ENCODE measurements at places on chromosomes 2 and 18.

GRCh38 chr2:182949572-182950189, 83.2 kb upstream of the FRZB start:
- ATAC-seq: no peak
- H3K4me3 ChIP-seq: no peak overlapping the region
- no peak overlapping the region for H3K27ac ChIP-seq
- no peaks in the 10 kb centered on the region for H3K27me3 ChIP-seq

GRCh38 chr18:22233266-22233665, 63.9 kb downstream of the GATA6 start:
- no peak for ATAC-seq
- H3K4me3 ChIP-seq: no peak overlapping the region
- H3K4me1 ChIP-seq: no peaks in the 10 kb centered on the region
- H3K27ac ChIP-seq: no peak overlapping the region

GRCh38 chr2:54065411-54065810, 50.0 kb upstream of the ACYP2 start:
- no peaks in the 10 kb centered on the region for H3K4me1 ChIP-seq
- ATAC-seq: no peak
- no peaks in the 10 kb centered on the region for H3K36me3 ChIP-seq
- H3K27me3 ChIP-seq: no peaks in the 10 kb centered on the region
- no peak overlapping the region for H3K27ac ChIP-seq

DNA sequence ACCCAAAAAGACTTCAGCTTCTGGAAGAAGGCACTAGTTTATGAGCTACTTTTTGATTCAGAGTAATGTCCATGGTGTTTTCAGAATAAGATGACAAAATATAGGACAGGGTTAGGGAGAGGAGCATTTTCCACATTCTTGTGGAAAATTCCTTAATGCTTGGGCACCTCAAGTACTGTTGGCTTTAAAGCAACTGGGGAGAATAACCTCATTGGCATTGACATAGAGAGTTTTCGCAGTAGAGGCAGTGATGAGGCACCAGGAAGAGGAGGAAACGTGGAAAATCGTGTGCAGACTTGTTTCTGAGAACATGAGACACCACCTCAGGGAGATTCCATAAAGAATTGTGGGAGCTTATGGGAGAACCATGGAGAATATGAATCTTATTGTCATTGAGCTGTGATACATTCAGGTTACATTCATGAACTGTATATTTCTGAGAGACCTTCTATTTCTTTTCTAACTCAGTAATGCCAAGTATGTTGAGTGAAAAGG, 929.0 kb upstream of the NRXN1 start:
- H3K4me3 ChIP-seq: no peak overlapping the region
- no peaks in the 10 kb centered on the region for H3K27me3 ChIP-seq
- no peaks in the 10 kb centered on the region for H3K36me3 ChIP-seq
- no peak overlapping the region for H3K27ac ChIP-seq
- H3K4me1 ChIP-seq: no peaks in the 10 kb centered on the region

- no peaks in the 10 kb centered on the region for H3K36me3 ChIP-seq
- no peak overlapping the region for H3K27ac ChIP-seq
- H3K4me1 ChIP-seq: no peaks in the 10 kb centered on the region
- no peaks in the 10 kb centered on the region for H3K27me3 ChIP-seq
- no peak overlapping the region for H3K4me3 ChIP-seq
Observed at GRCh38 chr2:154532763-154533162, 165.7 kb upstream of the KCNJ3 start.

DNA sequence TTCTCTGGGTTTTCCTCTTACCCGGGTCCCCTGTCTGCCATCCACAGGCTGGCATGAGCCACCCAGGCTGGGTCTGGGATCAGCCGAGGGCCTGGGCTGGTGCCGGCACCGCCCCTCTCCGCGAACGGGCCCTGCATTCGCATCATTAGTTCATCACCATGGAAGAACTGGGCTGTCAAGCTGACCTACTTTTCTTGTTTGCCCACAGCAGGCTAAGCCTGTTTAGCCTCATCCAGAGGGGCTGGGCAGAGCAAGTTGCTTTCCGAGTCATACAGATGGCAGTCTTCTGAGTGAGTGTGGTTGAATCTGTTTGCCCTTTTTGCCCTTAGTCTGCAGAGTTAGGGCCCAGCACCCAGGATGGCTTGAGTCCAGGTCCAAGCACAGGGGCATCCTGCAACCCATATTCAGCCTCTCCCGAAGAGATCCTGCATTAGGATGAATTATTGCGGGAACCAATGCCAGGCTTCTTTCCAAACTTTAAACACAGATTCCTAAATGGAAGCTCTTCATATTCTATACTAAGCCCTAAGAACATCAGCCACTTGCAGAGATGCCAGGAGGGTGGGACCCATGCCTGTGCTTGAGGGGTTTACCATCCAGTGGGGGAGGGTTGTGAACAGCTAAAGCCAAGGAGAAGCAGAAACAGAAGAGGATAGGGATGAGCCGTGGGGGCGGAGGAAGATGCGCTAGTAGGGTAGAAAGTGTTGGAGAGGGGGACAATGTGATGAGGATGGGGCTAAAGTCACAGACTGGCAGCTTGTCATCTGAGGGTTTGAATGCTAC, 68.0 kb downstream of the NPAS2 start:
- H3K4me3 ChIP-seq: no peak overlapping the region
- H3K27me3 ChIP-seq: no peaks in the 10 kb centered on the region
- no peak overlapping the region for H3K27ac ChIP-seq

GRCh38 chr2:120760446-120761135, 24.9 kb downstream of the GLI2 start:
- H3K27ac ChIP-seq: no peak overlapping the region
- no peaks in the 10 kb centered on the region for H3K36me3 ChIP-seq
- no peaks in the 10 kb centered on the region for H3K4me1 ChIP-seq
- no peak for ATAC-seq
- peaks cover 18% of the 10 kb centered on the region for H3K27me3 ChIP-seq

- H3K36me3 ChIP-seq: no peaks in the 10 kb centered on the region
- no peak overlapping the region for H3K27ac ChIP-seq
- H3K4me1 ChIP-seq: peaks cover 6% of the 10 kb centered on the region
- ATAC-seq: peak; percentile 51
- H3K4me3 ChIP-seq: no peak overlapping the region
Observed at GRCh38 chr18:21179590-21180220, 62.3 kb upstream of the GREB1L start.

- no peak overlapping the region for H3K4me3 ChIP-seq
- no peak for ATAC-seq
- H3K36me3 ChIP-seq: no peaks in the 10 kb centered on the region
- H3K4me1 ChIP-seq: peaks cover 6% of the 10 kb centered on the region
- no peaks in the 10 kb centered on the region for H3K27me3 ChIP-seq
Observed at GRCh38 chr2:147525819-147526489, 318.9 kb upstream of the ACVR2A start.

DNA sequence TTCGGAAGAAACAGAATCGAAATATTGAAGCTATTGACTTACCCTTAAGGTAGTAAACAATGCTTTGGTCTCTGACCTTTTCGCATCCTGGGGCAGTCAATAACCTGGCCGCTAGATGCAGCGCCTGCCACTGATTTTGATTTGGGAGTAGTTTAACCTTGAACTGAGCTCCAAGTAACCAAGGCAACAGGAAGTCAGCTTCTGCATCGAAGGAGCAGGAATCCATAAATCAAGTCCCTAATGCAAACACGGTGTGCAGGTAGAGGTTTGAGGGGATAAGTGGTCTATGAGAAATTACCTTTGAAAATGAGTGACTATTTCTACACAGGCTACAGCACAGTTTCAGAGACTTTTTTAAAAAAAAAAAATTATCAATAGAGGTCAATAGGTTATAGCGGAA, 353.5 kb downstream of the SETBP1 start:
- no peaks in the 10 kb centered on the region for H3K36me3 ChIP-seq
- H3K27me3 ChIP-seq: peaks cover 13% of the 10 kb centered on the region
- no peaks in the 10 kb centered on the region for H3K4me1 ChIP-seq
- H3K27ac ChIP-seq: no peak overlapping the region
- ATAC-seq: no peak

GRCh38 chr18:35415511-35416073, 38.5 kb upstream of the ZNF396 start:
- H3K36me3 ChIP-seq: no peaks in the 10 kb centered on the region
- H3K27me3 ChIP-seq: peaks cover 10% of the 10 kb centered on the region
- H3K4me3 ChIP-seq: peak overlapping the region; percentile 27
- no peak overlapping the region for H3K27ac ChIP-seq
- H3K4me1 ChIP-seq: peaks cover 13% of the 10 kb centered on the region

- ATAC-seq: peak; percentile 50
- H3K27me3 ChIP-seq: peaks cover 2% of the 10 kb centered on the region
- peak overlapping the region; percentile 81 for H3K4me3 ChIP-seq
Observed at GRCh38 chr2:118089139-118089800, 999 bp downstream of the INSIG2 start.

DNA sequence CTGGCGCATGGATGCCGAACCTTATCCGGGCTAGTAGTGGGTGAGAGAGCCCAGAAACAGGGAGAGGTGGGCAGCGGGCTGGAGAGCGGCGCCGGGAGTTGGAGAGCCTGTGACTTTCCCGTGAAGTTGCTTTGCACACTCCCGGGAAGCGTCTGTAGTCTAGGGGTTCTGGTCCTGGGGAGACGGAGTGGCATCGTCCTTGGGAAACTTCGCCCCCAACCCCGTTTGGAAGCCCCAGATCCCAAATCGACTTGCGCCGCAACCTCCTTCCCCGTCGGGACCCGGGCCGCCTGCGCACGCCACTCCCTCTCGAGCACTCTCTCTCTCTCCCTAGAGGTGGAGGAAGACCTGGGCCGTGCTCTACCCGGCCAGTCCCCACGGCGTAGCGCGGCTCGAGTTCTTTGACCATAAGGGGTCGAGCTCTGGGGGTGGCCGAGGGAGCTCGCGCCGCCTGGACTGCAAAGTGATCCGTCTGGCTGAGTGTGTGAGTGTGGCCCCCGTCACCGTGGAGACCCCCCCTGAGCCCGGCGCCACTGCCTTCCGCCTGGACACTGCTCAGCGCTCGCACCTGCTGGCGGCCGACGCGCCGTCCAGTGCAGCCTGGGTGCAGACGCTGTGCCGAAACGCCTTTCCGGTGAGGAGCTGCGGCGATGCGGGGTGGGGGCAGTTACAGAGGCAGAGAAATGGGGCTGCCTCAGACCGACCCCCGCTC, 456 bp downstream of the DOK1 start:
- peaks cover 26% of the 10 kb centered on the region for H3K36me3 ChIP-seq
- peaks cover 6% of the 10 kb centered on the region for H3K4me1 ChIP-seq
- ATAC-seq: peak; percentile 74
- H3K27me3 ChIP-seq: peaks cover 14% of the 10 kb centered on the region

DNA sequence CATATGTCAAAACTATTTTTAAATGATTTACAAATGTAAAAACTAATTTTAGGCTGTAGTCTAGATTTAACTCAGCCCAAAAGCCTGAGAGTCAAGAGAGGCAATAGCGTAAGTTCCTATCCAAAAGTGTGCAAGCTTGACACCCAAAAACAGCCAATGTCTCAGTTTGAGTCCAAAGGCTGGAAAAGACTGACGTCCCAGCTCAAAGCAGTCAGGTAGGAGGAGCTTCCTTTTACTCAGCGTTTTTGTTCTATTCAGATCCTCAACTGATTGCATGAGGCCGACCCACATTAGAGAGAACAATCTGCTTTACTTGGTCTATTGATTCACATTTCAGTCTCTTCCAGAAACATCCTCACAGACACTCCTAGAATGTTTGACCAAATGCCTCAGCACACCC, 51.8 kb downstream of the MYL12B start:
- H3K36me3 ChIP-seq: no peaks in the 10 kb centered on the region
- H3K27me3 ChIP-seq: no peaks in the 10 kb centered on the region
- no peaks in the 10 kb centered on the region for H3K4me1 ChIP-seq
- H3K4me3 ChIP-seq: no peak overlapping the region

DNA sequence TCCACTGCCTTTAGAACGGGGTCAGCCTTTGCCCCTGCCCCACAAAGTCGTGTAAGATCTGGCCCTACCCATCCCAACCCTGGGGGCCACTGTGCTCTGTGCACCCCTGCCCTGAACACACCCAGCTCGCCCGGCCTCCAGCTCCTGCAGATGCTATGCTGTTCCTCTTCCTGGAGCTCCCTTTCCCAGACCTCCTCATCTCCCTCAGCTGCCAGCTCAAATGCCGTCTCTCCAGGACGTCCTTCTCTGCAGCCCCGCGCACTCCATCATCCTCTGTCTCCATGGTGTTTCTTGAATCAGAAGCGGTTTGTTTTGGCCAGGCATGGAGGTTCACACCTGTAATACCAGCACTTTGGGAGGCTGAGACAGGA, 94.1 kb downstream of the SH3BP4 start:
- no peaks in the 10 kb centered on the region for H3K36me3 ChIP-seq
- peaks cover 5% of the 10 kb centered on the region for H3K4me1 ChIP-seq
- no peak overlapping the region for H3K27ac ChIP-seq
- H3K27me3 ChIP-seq: peaks cover 9% of the 10 kb centered on the region
- no peak for ATAC-seq

DNA sequence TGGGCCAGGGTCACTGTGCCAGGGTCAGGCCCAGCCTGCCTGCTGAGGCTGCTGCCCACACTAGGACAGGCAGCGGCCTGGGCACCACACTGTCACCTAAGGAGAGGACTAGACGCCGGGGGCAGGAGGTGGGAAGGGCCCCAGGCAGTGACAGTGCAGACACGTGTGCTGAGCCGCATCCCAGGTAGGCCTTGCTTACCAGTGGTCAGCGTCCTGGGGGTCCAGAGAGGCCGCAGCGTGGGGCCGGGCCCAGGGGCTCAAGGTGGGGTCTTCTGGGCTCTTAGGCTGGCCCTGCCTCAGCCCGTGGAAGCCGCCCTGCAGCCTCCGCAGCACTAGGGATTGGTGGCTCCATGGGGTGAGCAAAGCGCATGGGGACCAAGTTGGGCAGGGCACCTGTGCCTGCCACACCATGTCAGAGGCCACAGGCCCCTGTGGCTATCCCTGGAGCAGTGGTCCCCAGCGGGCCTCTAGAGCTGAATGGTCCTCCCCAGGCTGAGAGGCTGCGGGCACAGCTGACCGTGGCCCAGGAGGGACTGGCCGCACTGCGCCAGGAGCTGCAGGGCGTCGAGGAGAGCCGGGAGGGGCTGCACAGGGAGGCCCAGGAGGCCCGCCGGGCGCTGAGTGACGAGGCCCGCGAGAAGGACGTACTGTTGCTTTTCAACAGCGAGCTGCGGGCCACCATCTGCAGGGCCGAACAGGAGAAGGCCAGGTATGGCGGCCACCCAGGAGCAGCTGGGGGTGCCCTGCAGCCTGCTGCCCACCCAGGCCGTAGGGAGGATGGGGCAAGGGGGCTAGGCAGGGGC, 35.2 kb upstream of the SNED1 start:
- no peaks in the 10 kb centered on the region for H3K4me1 ChIP-seq
- H3K4me3 ChIP-seq: no peak overlapping the region

- H3K4me1 ChIP-seq: peaks cover 10% of the 10 kb centered on the region
- H3K4me3 ChIP-seq: no peak overlapping the region
- peaks cover 38% of the 10 kb centered on the region for H3K27me3 ChIP-seq
- no peaks in the 10 kb centered on the region for H3K36me3 ChIP-seq
Observed at GRCh38 chr2:236505648-236506047, 64.0 kb upstream of the ACKR3 start.

DNA sequence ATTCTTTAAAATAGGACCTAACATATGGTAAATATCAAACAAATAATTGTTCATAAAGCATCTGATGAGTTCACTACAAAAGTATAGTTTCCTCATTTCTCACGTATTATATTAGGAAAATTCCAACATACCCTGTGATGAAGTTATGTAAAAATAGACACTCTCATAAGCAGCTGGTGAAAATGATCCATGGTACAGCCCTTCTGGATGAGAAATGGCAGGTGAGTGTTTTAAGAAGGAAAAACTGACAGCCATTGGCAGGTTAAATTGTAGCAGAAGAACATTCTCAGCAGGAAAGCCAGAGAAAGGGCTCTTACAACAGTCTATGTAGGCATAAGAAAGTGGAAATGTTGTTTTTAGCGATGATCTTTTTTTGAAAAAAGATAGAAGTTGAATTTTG, 706.5 kb upstream of the FSHR start:
- H3K27me3 ChIP-seq: no peaks in the 10 kb centered on the region
- H3K27ac ChIP-seq: no peak overlapping the region
- H3K36me3 ChIP-seq: no peaks in the 10 kb centered on the region

GRCh38 chr2:174108579-174108978, 139.8 kb downstream of the OLA1 start:
- H3K4me3 ChIP-seq: no peak overlapping the region
- ATAC-seq: no peak
- no peak overlapping the region for H3K27ac ChIP-seq
- H3K36me3 ChIP-seq: no peaks in the 10 kb centered on the region
- H3K27me3 ChIP-seq: no peaks in the 10 kb centered on the region

Measured in activated T-helper 17 cell treated with anti-CD3 and anti-CD28 coated beads, Interleukin-2, amount 50 U/mL, for 72 hours (primary cell).